Activated CD4-positive, alpha-beta T cell treated with anti-CD3 and anti-CD28 coated beads, Interleukin-2, amount 10 ng/mL, durations not matched to agents 7 days and 5 days (primary cell): ENCODE measurements at places on chromosomes 6 and 20.

DNA sequence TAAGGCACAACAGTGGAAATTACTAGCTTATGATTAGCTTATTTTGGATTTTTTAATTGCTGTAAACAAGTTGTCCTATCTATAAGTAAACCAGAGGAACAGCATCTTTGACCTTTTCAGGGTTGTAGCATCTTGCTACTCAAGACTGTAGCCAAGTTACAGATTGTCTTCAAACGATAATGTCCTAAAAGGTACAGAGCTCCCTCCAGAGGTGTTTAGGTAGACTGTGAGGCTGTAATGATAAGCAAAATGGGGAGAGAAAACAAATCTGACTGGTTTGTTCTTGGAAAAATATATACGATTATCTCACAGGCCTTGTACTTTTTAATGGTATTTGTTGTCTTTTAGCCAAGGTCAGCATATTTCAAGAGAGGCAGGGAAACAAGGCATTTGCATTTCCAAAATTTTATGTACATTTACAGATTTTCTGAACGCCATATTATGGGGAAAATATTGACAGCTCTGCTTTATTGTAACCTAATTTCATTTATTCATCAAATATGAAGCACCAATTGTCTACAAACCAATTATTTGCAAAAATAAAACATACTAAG, 273.4 kb downstream of the MEI4 start:
- no peak for DNase-seq

DNA sequence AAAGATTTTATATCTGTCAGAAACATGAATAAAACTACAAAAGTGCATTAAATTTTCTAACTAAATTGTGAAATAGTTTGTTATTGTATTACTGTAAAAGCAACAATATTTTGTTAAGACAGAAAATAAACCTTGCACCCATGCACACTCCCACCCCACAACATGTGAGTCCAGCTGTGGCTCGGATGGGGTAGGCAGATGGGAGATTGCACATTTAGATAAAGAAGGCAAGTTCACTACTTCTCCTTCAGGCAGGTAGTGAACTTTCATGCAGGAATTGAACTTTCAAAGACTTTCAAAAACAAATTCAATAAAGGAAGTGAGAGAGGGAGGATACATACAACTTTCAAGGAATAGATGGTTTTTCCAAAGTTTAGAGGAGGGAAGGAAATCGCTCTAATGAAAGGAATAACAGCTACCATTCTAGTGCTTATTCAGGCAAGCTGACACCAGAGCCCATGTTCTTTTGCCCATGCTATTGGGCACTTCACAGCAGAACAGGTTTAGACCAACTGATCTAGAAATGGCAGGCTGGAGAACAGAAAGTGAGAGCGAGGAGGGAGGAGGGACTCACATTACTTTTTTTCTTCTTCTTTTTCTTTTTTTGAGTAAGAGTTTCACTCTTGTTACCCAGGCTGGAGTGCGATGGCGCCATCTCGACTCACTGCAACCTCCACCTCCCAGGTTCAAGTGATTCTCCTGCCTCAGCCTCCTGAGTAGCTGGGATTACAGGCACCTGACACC, 28.5 kb downstream of the SF3B5 start:
- no peak for DNase-seq

DNA sequence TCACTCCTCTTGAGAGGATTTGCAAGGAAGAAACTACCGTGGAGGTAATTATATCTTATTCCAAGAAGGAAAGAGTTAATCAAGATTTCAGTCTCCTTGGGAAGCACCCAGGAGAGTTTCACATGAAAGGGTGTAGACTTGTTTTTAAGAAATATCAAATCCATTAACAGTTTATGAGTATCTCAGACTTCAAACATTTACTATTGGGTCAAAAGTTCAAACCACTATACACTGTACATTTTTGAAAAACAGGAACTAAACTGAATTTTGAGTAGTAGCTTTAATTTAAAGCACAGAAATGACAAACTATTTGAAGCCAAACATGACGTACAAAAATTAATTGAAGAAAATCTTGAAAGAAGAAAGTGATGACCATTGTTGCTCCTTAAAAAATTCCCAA, 164.0 kb downstream of the FOXC1 start:
- DNase-seq: no peak

- DNase-seq: no peak
Observed at GRCh38 chr6:33717934-33718455, 6.5 kb upstream of the UQCC2 start.

DNA sequence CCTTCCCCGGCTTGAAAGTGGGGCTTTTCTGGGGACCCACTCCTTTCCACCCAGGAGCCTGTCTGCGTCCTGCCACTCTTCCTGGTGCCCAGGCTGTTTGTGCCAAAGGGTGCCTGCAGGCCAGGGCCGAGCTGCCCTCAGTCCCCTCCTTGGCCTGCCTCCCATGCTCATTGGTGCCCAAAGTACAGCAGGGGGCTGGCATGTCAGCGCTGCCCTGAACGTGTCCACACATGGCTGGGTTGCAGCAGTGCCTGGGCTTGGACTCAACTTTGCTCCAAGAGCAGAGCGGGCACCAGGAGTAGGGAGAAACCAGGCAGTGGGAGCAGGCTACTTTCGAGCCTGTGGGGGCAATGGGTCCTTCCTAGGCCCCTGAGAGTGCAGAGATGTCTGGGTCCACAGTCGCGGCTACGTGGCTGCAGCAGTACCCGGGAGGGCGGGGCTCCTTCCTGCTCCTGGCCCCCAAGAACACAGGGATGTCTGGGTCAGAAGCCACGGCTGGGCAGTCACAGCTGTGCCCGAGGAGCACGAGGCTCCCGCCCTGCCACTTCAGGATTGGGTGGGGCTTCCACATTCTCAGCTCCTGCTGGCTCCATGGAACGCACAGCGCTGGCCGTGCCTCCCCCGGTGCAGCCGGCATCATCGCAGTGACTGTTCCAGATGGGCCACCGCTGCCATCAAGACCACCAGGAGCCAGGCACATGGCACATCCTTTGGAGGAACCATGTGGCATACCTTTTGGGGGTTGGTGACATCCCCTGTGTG, 50.0 kb upstream of the CLDN20 start:
- no peak for DNase-seq

DNA sequence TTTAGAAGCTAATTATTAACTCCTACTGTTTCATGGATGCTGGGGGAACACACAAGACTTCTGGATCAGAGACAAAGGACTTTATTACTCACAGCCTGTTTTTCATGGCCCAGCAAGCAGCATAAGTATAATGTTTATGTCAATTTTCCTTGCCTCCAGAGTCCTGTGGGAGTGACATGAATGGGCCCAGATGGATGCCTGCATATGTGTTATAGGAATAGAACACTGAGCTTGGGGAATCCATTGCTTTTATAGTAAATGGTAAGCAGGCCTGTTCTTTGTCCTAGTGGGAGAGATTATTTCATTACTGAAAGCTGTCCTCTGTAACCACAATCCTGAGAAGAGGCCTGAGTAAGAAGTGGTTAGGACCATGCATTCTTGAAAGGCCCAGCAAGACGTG, 25.6 kb downstream of the BLTP3A start:
- no peak for DNase-seq

DNA sequence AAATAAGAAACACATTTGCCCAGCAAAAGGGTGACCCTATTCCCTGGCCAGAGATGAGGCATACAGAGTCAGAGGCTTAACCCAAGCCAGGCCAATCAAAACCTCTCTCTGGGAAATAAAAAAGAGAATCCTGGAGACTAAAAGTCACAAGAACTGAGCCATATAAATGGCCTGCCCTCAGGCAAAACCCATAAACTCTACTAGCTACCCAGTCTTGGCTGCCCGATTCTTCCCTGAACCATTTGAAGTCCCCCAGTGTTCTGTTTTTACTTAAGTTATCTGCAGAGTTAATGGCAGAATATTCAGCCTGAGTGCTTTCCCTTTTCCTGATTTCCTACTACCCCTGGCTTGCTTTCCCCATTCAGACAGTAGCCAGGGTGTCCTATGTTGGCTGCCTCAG, 13.9 kb downstream of the KCNK15 start:
- no peak for DNase-seq

DNA sequence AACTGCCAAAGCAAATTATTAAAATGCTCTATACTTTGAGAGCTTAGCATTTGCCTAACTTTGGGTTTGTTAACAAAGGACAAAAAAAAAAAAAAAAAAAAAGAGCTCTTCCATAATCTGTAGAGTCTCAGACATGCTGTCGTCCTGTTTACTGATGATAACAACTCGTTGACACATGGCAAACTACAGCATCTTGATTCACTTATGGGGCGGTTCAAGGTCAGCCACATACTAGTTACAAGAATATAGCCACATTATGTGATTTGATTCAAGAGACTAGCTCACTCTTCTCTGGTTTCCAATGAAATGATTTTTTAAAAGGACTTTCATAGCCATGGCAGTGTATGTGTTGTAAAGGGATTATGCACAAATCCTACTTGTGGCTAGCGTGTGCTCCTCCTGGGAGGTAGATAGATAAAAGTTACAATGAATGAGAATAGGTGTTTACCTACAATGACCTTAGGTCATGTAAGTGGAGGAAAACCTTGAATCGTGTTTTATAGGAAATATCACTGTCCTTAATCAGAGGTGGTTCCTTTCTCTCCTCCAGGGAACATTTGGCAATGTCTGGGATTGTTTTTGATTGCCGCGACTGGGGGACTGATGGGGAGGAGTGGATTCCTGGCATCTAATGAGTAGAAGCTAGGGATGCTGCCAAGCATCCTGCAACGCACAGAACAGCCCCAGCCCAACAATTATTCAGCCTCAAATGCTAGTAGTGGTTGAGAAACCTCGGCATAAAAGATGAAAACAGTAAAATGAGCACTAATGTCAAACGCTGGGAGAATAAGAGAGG, 969.2 kb upstream of the SLC35B3 start:
- DNase-seq: no peak

DNA sequence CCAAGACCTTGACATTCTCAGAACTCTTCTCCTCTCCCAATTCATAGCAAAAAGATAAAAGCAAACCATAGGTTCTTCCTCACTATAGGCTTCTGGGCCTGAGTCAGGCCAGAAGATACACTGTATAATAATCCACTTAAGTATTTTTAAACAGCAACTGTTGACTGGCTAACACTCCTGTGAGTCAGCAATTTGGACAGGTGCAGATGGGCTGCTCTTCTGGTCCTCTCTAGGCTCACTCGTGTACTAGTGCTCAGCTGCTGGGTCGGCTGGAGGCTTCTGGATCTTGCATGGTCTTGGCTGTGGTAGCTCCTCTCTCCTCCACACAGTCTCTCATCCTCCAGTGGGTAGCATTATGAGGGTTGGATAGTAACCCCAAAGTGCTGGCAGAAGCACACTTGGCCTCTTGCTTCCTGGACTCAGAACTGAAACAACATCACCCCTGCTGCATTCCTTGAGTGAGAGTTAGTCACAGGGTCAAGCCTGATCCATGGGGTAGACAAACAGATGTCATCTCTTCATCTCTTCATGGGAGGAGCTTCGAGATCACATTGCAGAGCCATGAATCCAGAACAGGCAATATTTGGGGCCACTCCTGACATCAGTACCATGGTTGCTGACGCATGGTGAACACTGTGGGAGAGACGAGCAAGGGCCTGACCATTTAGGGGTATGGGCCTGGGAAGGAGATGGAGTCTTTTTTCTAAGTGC, 86.9 kb downstream of the C6orf118 start:
- DNase-seq: no peak

DNA sequence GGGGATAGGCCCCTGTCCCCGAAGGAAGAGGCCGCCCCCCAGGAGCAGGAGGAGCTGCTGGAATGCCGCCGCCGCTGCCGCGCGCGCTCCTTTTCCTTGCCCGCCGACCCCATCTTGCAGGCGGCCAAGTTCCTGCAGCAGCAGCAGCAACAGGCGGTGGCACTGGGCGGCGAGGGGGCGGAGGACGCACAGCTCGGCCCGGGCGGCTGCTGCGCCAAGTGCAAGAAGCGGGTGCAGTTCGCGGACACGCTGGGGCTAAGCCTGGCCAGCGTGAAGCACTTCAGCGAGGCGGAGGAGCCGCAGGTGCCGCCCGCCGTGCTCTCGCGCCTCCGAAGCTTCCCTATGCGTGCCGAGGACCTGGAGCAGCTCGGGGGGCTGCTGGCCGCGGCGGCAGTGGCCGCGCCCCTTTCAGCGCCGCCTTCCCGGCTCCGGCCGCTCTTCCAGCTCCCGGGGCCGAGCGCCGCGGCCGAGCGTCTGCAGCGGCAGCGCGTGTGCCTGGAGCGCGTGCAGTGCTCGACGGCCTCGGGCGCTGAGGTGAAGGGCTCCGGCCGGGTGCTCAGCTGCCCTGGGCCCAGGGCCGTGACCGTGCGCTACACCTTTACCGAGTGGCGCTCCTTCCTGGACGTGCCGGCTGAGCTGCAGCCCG, 630 bp downstream of the PPP1R3G start:
- DNase-seq: no peak
